HCT116 (cell line): ENCODE measurements at places on chromosomes 13 and 19. TPM values are rescaled to one million over a fixed set of nuclear protein-coding genes. Genes with fewer than 3 reads are reported as not detected.

CEP89 gene
- 27.6 TPM for total RNA-seq

NLRP12 gene
- total RNA-seq = 0.25 TPM

MEIOSIN gene
- 2.1 TPM for total RNA-seq

KLK3 gene
- not detected for total RNA-seq

PALM gene
- total RNA-seq = 43.7 TPM

CHAF1A gene
- total RNA-seq = 69.9 TPM

CADM4 gene
- 28.7 TPM for total RNA-seq

TYK2 gene
- total RNA-seq = 110 TPM

LILRA1 gene
- not detected for total RNA-seq

MEIS3 gene
- 35.8 TPM for total RNA-seq

- H3K4me1 ChIP-seq = peaks cover 8% of the 10 kb centered on the region; the same call in 1 of the 2 replicates
- no peak for DNase-seq
- no peaks in the 10 kb centered on the region for H3K27me3 ChIP-seq
Observed at GRCh38 chr13:51668580-51669195, 84.4 kb downstream of the WDFY2 start.

- H3K4me1 ChIP-seq = peaks cover 23% of the 10 kb centered on the region
- no peaks in the 10 kb centered on the region for H3K27me3 ChIP-seq
- no peak overlapping the region for H3K27ac ChIP-seq
- no peak overlapping the region for H3K4me3 ChIP-seq
- no peak for DNase-seq
Observed at GRCh38 chr19:48344892-48345291, 18.8 kb downstream of the TMEM143 start.

DNA sequence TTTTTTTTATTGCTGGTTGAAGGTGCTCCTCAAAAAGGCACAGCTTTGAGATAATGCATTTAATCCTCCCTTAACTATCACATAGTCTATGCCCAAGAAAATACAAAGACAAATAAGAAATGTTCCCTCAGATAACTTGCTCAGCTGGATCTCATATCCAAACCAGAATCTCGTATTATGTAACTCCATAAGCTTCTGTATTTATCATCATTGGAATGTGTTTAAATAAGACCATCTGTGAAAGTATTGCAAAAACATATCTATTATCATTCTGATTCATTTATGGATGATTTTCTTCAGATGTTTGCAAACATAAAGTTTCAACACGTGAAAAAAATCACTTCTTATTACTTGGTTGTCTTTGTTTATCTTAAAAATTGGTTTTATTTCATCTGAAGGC lies 190.9 kb downstream of the IRS2 start:
- no peaks in the 10 kb centered on the region for H3K4me1 ChIP-seq
- no peak overlapping the region for H3K4me3 ChIP-seq
- no peaks in the 10 kb centered on the region for H3K27me3 ChIP-seq
- no peak overlapping the region for H3K27ac ChIP-seq
- no peaks in the 10 kb centered on the region for H3K36me3 ChIP-seq

GRCh38 chr19:9673912-9674662 lies 813 bp downstream of the ZNF562 start:
- peaks cover 37% of the 10 kb centered on the region for H3K36me3 ChIP-seq
- 0 out of 2 replicates have a peak, but pooled peaks cover 2% of the 10 kb centered on the region for H3K4me1 ChIP-seq
- H3K27me3 ChIP-seq = no peaks in the 10 kb centered on the region
- H3K4me3 ChIP-seq = peak overlapping the region; percentile 72
- peak; percentile 39 for DNase-seq

DNA sequence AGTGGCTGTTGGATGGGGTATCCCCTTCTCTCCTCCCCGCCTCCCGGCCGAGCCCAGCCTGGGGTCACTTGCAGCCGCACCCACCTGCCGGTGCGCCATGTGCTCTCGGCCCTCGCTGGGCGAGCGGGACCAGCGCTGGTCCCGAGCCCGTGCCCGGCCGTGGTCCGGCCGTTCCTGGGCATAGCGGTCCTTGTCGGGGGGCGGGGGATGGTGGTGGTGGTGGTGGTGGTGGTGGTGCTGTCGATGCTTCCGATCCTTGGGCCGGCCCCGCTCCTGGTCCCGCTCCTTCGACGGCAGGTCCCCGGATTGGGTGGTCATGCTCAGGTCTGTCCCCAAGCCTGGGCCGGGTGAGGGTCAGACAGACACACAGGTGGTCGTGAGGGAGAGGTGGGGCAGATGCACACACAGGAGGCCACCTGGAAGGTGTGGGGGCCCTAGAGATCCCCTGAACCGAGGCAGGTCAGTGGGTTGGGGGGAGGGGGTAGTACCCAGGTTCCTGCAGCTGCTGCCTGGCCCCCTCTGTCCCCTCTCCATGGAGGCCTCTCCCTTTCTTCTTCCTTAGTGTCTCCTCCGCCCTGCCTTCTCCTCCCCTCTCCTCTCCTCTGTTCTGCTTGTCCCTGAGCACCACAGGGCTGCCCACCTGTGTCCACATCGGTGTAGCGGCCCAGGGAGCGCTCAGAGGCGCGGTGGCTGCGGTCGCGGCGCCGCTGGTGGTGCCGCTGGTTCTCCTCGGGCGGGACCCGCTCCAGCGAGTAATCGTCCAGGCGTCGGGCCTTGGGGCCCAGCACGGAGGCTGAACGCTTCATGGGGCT lies 58.7 kb downstream of the IER2 start:
- no peak overlapping the region; the same call in 1 of the 2 replicates for H3K27ac ChIP-seq
- H3K36me3 ChIP-seq = no peaks in the 10 kb centered on the region
- no peak for DNase-seq
- no peak overlapping the region for H3K4me3 ChIP-seq

GRCh38 chr19:33498391-33499000 lies 23.1 kb downstream of the PEPD start:
- no peak for DNase-seq
- H3K27ac ChIP-seq = no peak overlapping the region
- H3K4me3 ChIP-seq = no peak overlapping the region
- H3K4me1 ChIP-seq = no peaks in the 10 kb centered on the region
- no peaks in the 10 kb centered on the region for H3K27me3 ChIP-seq

DNA sequence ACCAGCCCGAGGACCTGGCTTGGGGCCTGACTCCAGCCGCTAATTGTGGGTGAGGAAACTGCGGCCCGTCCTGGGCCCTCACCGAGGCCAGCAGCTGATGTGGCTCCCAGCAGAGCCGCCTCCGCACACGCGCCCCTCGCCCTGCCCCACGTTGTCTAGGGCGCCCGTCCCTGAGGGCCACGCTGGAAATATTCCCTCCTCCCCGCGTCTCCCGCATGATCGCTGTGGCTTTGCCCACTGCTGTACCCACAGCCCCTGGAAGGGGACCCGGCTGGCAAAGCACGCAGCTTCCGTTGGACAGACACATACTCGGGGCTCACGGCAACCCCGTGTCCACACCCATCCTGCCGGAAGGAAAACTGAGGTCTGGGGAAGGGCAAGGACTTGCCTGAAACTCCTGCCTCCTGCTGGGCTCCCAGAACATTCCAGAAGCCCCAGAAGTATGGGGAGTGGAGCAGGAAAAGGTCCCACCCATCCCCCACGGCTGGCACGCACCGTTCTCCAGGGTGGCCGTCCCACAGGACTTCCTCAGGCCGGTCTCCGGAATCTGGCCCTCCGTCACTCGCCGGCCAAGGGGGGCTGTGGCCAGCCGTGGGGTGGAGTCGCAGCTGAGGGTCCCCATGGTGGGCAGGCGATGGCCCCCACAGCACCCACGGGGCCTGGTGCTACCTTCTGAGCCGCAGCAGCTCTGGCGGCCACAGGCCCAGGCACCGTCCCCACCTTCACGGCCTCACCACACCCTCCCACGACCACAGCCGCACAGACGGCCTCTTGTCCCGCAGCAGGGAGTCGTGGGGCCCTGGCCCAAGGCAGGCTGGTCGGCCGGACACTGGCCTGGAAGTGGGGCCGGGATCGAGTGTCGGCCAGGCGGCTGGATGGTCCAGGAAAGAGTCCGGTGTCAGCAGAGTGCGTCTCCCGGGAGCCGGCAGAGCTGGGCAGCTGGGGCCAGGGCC lies 13.6 kb upstream of the SHC2 start:
- DNase-seq = no peak
- no peaks in the 10 kb centered on the region for H3K4me1 ChIP-seq
- no peak overlapping the region for H3K4me3 ChIP-seq
- H3K36me3 ChIP-seq = no peaks in the 10 kb centered on the region

DNA sequence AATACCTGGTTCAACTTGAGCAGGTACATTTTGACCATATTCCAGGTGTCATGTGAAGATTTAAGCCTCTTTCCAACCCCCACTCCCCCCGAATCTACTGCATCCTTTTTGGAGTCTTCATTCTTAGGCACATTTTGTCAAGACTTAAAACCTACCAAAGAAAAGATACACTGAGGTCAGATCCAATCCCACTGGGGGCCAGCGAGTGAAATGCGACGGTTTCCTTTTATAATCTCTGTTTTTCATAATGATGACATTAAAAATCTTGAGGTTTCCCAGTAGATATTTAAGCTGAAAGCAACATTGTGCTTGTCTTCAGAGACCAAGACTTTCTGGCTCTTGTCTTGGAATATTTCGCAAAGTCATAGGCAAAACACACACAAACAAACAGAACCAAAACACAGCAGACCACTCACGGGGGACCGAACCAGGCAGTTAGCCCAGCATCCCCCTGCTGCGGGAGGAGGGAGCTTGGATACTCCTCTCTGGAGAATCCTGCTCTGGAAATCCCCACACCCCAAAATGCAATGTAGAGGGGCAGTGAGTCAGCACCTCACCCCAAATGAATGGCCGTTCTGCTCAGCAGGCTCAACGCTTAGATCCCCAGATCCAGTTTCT lies 506 bp upstream of the GAS6 start:
- peaks cover 39% of the 10 kb centered on the region for H3K4me1 ChIP-seq
- H3K36me3 ChIP-seq = peaks cover 6% of the 10 kb centered on the region; the same call in 1 of the 2 replicates
- H3K4me3 ChIP-seq = peak overlapping the region; percentile 57
- no peak overlapping the region for H3K27ac ChIP-seq
- no peaks in the 10 kb centered on the region for H3K27me3 ChIP-seq
- no peak for DNase-seq

DNA sequence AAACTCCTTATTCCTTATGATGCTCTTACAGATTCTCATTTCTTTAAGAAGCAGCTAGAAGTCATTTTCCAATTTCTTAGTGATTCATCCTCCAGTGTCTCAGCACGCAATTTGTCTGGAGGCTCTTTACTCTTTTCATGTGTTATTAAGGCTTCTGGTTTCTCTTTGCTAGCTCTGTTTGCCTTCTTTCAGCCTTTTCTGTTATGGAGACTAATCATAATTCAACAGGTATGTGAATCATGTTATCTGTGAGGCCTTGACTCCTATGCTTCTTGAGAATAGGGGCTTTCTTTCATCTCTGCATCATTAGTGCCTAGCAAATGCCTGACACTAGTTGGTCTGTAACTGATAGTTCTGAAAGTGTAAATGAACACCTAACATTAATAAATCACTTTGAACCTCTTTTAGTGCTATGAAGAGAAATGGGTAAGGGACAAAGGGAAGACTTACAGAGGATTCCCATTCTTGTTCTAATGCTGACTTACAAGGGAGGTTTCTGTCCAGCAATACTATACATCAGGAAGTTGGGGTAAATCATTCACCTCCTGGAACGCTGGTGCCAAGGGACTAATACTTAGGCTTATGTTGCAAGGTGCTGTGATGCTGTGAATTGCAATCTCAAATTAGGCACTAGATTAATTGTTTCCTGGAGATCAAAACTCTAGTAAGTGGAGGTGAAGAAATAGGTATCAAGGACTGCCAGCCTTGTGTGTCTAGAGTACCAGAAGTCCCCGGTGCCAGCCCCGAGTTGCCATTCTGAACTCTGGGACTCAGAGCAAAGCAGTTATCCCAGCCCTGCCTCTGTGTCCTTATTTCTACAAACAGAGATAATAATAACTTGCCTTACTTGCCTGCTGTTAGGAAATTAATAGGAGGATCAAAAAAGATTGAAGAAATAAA lies 265.6 kb downstream of the DCLK1 start:
- H3K36me3 ChIP-seq = no peaks in the 10 kb centered on the region
- no peak overlapping the region for H3K4me3 ChIP-seq
- no peak for DNase-seq
- no peak overlapping the region for H3K27ac ChIP-seq
- H3K4me1 ChIP-seq = no peaks in the 10 kb centered on the region

- H3K4me1 ChIP-seq = no peaks in the 10 kb centered on the region
Observed at GRCh38 chr13:72104656-72105180, 237.7 kb upstream of the DACH1 start.

DNA sequence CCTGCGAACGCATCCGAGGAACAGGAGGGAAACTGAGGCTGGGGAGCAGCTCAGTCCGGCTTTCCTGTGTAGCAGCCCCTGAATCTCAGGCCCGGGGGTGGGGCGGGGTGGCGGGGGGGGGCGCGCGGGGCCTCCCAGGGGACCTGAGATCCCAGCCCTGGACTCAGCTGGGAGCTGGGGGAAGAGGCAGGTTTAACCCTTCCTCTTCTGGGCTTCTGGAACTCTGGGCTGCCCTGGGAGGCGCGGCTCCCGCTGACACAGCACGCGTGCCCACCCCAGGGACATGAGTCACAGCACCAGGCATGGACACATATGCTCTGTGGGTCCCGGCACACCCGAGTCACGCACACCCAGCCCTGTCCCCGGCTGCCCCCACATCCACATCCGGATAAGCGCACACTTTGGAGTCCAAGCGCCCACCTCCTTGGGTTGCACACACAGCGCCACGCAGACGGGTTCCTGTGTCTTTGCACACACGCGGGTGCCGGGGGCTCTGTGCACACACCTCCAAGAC lies 3.5 kb upstream of the CIRBP start:
- DNase-seq = no peak
- H3K4me1 ChIP-seq = peaks cover 48% of the 10 kb centered on the region
- H3K27ac ChIP-seq = peak overlapping the region; percentile 99

- DNase-seq = peak; percentile 96
- H3K27me3 ChIP-seq = no peaks in the 10 kb centered on the region
- peaks cover 35% of the 10 kb centered on the region for H3K4me1 ChIP-seq
- no peaks in the 10 kb centered on the region for H3K36me3 ChIP-seq
- peak overlapping the region; percentile 98 for H3K27ac ChIP-seq
Observed at GRCh38 chr19:55472463-55472862, 4.0 kb upstream of the ZNF628 start.

DNA sequence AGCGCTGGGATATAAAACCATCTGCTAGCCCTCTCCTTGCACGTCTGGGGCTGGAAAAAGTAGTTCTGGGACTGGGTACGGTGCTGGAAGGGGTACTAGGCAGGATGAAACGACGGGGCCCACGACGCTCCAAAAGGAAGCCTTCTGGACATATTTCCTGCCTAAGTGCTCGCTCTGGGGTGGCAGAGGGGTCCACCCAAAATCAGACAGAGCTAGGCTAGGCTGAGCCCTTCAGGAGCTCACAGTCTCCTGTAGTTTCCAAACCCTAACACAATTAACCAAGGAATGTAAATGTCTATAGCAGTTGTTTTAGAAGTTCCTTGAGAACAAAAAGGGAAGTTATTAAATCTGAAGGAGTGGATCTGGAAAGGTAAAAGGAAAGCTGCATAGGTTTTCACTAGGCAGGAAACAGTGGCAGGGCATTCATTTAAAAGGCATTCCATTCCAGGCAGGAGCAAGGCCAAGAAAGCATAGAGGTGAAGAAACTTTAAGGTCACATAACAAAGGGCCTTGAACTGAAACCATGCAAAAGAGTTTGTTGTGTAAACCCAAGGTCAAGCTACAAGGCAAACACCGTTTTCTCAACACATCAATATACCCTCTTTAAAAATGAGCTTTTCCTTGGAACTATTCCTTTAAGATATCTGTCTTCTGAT lies 634 bp upstream of the DIAPH3 start:
- H3K4me3 ChIP-seq = peak overlapping the region; percentile 99
- H3K4me1 ChIP-seq = peaks cover 16% of the 10 kb centered on the region
- H3K27me3 ChIP-seq = no peaks in the 10 kb centered on the region
- H3K27ac ChIP-seq = peak overlapping the region; percentile 84
- no peak for DNase-seq
